ENCODE measurements at places on chromosomes 3 and 15.

DNA sequence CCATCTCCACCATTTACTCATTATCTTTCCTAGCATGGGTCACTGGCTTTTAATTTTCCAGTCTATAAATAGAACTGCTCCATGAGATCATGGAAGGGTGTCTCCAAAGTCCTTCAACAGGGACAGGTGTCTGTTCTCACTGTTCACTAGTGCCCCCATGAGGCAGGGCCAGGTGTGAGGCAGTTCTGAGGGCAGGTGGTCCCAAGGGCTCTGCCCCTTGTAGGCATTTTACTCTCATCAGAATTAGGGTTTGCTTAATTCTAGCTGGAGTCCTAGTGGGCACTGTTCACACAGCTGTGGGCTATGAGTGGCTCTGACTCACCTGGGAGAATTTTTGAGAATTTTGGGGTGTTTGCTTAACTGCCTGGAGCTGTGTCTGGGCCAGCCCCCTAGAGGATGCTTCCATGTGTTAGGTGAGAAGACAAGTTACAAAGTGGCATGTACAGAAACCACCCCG lies 248.0 kb upstream of the LYSMD4 start:
- DNase-seq = no peak

DNA sequence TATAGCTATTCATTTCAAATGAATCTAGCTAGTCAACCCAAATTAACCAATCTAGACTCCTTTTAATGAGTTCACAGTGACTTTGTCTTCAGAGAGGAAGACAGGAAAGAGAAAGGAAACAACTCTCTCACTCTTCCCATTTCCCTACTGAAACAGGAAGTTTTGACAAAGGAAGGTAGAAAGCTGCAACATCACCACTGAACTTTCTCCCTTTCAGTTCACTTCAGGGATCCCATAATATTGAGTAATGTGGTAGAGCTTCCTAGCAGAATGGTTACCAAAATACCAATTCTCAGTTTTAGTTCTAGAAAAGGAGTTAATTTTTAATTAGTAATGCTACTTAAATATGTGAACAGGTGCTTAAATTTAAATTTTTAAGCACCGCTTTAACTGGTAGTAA lies 7.5 kb downstream of the VPS13C start:
- no peak for DNase-seq

- DNase-seq = no peak
These were observed 27.3 kb upstream of the FGD5 start for GRCh38 chr3:14791343-14791945.

GRCh38 chr15:42087926-42088800 lies 6.2 kb downstream of the PLA2G4D start:
- no peak for DNase-seq

DNA sequence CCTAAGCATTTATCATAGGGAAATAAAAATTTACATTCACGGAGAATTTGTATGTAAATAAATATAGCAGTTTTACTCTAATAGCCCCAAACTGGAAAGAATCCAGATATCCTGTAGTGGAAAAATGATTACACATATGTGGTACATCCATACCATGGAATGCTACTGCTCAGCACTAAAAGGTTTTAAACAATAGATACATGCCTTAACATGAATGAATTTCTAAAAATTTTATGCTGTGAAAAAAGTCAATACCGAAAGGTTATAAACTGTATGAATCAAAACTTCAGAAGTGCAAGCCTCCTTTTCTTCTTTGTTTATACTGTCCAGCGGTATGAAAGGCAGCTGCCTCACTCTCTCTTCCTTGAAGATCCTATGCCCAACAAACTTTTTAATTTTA lies 37.5 kb upstream of the MCTP2 start:
- no peak for DNase-seq

GRCh38 chr15:76253691-76254473 lies 57.4 kb downstream of the ETFA start:
- DNase-seq = no peak

DNA sequence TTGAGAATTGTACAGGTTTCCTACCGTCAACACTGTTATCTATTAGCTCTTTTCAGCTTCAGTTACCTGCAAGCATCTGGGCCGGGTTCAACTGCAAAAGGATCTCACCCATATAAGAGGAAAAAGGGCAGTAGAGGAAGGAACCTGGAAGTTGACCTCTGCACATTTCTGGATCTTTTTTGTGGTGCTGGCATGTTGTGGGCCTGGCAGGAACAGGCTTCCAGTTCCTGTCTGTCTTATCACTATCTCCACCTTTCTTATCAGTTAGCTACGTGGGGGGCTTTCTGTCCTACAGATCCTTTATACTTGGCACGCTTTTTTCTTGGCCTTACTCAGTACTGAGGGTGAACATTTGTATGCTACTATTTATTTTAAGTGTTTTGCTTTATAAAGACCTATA lies 42.2 kb upstream of the TJP1 start:
- DNase-seq = no peak

DNA sequence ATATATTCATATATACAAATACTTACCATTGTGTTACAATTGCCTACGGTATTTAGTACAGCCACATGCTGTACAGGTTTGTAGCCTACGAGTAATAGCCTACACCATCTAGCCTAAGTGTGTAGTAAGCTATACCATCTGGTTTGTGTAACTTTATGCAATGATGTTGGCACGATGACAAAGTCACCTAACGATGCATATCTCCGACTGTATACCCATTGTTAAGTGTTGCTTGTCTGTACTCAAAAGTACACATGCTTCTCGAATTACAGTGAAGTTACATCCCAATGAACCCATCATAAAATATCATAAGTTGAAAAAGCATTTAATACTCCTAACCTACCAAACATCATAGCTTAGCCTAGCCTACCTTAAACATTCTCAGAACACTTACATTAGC lies 327.1 kb downstream of the KBTBD8 start:
- DNase-seq = no peak

- DNase-seq = no peak
These were observed 128.8 kb upstream of the PRR23C start for GRCh38 chr3:139173372-139174108.

DNA sequence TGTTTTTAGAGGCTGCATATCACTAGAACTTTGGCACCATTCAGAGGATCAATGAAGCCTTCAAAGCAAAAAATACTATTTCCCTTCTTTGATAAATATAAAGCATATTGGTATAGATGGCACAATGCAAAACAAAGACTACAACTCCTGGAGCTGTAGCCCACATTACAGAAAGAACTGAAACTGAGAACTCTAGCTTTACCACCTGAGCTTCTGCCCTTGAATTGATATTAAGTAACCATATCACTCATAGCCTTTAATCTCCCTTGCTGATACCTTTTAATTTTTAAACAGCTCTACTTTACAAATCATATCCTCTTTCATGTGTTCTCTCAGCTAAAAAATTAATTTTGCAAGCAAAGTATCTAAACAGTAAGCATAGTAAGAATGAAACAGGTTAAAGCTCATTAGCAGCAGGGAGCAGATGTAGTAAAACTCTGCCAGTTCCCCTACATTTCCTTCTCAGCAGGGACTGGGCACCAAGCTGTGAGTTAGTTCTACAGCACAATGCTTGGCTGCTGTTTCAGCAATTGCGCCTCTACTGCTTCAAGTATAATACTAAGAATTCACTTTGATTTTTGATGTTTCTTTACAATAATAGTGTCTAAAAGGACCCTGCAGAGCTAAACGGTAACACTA lies 97.9 kb upstream of the NANOGP8 start:
- no peak for DNase-seq

DNA sequence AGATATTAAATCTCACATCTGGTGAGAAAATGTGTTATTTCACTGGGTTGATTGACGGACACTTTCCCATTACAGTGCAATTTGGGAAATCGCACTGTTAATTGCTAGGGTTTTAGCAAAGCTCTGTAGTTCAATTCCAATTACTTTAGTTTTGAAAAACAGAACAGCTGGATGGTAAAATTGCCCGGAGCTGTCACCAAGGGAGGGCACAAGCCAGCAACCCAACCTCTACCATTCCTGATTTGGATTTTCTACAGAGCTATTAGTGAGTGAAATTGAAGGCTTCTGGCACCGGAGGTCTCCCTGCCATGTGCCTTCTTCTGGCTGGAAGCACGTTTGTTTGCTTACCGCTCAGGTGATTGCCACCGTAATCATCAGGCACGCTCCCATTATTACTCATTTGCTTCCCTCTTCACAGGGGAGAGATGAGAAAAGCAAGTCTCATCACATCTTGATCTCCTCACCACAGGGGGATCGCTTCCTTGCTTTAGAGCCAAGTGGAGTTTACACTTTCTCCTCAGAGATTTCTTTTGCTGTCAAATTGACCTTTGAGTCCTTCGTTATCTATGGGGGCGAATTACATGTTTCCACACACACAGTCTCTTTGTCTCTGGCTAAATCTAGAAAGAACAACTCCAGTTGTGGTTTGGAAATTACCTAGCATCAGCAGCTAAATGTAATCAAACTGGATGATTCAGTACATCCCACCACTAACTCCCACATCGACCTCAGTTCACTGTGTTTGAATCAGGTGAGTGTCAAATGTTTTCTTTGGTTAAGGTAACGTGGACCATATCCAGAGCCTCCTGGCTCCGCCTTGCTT lies 421.7 kb upstream of the GOLIM4 start:
- DNase-seq = no peak

DNA sequence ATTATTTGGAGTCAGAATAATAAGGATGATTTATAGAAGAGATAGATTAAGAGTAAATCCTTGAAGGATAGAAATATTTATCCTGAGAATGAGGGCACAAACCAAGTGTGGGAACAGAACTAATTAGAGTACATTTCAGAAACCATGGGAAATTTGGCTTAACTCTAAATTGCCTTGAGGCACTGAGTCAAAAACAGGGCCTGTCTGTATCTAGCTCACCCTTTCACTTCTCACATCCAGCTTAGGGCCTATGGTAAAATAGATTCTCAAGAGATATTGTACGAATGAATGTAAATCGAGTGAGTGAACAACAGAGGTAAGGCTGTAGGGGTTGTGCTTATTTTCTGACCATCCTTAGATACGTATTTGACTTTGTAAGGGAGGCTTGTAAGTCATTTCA lies 586.1 kb upstream of the DPPA4 start:
- no peak for DNase-seq

DNA sequence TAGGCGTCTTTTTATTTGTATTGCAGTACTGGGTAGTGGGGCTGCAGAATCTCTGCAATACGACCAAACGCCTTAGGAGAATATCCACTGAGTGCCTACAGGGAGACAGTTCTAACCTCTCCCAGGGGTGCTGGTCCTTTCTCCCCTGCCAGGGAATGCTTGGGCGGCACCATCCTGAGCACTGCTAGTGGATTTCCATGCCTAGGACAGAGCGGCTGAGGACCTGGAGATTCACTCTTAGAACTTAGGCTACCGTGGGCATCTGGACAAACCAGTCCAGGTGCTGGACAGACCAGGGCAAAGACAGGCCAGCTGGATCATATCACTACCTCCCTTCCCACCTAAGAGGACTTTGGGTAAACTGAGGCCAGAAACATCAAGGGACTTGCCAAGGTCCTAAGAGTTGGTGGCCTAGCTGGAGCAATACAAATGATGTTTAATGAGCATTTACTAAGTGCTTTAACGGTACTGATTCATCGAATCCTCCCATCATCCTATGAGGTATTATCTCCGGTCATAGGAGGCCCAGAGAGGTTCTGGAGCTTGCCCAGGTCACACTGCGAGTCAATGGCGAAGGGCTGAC lies 902 bp downstream of the TMEM44 start:
- DNase-seq = no peak

GRCh38 chr3:39103324-39103693 lies 4.1 kb downstream of the GORASP1 start:
- DNase-seq = no peak

- no peak for DNase-seq
These were observed 38.0 kb upstream of the VILL start for GRCh38 chr3:37952564-37952963.

GRCh38 chr3:169758359-169758994 lies 6.4 kb downstream of the TERC start:
- no peak for DNase-seq

DNA sequence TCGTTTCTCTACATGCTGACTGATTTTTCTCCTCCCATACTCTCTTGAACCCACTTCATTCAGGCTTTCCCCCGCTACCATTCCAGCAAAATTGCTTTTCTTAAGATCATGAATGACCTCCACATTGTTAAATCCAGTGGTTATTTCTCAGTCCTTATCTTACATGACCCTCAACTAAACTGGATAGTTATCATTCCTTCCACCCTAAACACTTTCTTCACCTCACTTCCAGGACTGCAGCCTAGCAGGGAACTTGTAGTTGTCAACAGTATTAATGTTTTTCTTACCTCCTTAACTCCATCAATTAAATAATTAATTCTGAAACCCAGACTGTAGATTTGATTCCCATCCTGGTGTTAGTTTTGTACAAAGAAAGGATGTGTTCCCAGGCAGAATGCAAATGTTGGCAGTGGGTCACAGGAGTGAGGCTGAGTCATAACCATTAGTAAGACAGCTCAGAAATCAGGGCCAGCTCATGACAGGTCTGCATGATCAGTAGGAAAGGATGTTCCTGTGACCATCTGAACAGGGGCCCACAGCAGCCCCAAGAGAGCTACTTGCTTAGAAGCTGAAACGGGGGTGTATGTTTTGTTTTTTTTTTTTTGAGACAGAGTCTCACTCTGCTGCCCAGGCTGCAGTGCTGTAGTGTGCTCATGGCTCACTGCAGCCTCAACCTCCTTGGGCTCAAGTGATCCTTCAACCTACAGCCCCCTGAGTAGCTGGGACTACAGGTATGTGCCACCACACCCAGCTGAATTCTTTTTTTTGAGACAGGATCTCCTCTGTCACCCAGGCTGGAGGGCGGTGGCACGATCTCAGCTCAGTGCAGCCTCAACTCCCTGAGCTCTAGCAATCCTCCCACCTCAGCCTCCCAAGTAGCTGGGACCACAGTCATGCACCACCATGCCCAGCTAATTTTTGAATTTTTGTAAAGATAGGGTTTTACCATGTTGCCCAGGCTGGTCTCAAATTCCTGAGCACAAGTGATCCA lies 9.1 kb downstream of the BCL2L10 start:
- DNase-seq = no peak

- no peak for DNase-seq
These were observed 172.2 kb downstream of the ATP10A start for GRCh38 chr15:25690673-25691543.
